ENCODE measurements at places on chromosomes 16 and 17.

GRCh38 chr16:11091021-11091785 is 146.8 kb downstream of the CLEC16A start:
- no peak for DNase-seq

DNA sequence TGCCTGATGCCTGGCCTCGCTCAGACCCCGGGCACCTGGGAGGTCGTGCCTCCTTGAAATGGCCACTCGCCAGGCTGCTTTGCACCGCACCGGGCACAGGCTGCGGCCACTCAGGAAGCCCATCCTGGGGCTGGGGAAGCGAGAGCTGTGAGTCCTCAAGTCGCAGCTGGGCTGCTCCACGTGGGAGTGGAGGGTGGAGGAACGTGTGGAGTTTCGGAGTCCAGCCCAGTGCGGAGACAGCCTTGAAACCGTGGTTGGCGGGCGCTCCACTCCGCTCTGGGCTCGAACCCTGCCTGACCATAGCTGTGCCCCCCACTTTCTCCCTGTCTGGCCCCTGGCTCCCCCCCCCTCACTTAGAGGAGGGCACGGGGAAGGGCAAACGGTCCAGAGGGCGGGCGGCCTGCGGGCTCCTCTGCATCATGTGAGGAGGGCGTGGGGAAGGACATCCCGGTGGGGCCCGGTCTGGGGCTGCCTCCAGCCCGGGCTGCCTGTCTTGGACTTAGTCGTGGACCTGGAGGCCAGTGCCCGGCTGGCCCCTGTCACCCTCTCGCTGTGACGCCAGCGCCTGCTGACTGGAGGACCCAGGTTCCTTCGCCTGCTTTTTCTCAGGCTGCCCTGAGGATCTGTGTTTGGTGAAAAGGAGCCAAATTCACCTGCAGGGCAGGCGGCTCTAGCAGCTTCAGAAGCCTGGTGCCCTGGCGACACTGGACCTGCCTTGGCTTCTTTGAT is 2.5 kb downstream of the UBE2I start:
- DNase-seq = no peak

DNA sequence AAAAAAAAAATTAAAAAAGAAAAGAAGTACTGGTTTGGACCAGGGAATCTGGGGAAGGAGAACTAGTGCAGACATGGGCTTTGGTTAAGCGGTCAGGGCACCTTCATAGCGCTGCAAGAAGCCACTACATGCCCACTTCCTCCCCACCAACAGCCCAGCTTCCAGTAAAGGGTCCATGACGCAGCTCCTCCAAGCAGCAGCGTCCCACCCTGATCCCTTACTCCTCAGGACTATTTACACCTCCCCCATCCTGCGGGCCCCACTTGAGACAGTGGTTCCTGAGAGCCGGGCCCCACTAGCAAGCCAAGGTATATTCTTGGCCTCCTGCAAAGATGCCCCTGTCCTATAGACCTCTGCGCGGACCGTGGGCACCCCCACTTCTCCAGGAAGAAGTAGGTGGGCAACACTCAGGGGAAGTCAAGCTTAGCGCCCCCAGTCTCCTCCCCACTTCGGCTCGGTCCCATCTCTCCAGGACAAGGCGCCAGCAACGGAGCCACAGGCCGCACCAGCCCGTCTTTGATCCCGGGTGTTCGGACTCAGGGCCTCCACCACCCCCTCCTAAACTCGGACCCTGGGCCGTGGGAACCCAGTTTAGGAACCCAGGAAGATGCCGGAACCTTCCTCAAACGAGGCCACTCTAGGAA is 913 bp upstream of the PRR14 start:
- no peak for DNase-seq

DNA sequence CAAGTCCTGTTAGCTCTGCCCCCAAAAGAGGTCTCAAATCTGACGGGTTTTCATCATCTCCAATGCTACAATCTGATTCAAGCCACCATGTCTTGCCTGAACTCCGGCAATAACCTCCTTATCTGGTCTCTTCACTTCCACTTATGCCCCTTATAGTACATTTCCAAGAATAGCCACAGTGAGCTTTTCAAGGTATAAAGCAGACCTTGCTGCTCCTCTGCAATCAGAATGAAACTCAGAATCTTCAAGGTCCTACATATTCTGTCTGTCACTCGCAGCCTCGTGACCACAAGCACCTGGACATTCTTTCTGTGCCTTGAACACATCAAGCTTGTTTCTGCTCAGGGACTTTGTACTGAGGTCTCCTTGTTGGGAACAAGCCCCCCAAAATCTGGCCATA is 84.7 kb downstream of the YPEL2 start:
- DNase-seq = no peak
